Left renal cortex interstitium (tissue), 4 donors: ENCODE measurements at places on chromosomes 3 and 15. TPM values are rescaled to one million over a fixed set of nuclear protein-coding genes. Genes with fewer than 3 reads are reported as not detected.

- no peak for DNase-seq
These were observed 106.4 kb upstream of the TLE3 start for GRCh38 chr15:70203981-70204560.

DNA sequence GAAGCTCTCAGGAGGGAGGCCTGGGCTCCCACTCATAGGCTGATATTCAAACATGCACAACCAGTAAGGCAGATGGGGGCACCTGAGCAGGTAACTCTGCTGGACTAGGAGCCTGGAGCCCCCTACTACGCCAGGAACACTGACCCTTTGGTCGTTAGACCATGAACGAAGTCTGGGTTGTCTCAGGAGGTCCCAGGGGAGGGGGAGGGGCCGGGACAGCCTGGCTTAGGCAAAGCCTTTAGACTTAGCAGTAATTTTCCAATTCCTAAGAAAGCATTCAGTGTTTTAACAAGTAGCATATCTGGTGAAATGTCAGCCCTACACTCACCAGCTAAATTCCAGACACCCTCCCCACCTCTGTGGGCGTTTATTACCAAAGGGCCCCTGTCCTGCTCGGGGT lies 67.4 kb upstream of the ST8SIA2 start:
- DNase-seq, result no peak

- no peak for DNase-seq
These were observed 31.0 kb downstream of the ALDH1L1 start for GRCh38 chr3:126149256-126149902.

DNA sequence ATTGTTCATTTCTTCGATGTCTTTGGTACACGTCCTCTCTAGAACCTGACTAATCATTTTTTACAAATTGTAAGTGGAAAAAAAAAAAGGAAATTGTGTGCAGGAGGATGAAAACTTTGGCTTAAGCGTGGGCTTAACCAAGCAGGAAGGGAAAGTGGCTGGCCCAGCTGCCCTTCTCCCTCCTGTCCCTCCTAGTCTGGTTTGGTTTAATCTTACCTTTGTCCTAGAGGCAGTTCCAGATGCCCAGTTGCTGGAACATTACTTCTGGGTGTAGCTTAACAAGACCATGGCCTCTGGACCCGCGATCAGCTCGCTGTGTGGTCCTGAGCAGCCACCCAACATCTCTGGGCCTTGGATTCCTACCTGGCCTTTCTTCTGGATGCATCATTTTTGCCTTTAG lies 15.4 kb downstream of the PAQR5 start:
- no peak for DNase-seq

DNA sequence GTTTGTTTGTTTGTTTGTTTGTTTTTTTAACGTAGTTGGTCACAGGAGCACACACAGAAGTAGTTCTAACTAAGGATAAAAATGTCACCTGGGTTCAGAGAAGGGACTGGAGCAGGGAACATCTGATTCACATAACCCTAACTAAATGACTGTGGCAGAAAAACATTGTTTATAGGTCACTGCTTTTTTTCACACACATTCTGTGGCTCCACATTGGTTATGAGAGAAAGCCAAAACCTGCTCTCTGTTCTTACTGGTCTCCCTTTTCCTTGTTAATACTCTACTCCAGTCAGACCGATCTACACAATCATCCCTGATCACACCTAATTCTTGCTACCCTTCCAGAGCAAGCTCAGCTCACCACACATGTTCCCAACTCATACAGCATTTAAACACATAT lies 190.4 kb upstream of the ICE2 start:
- DNase-seq, result no peak

- DNase-seq, result no peak
These were observed 1.1 kb downstream of the FAH start for GRCh38 chr15:80153900-80154299.

DNA sequence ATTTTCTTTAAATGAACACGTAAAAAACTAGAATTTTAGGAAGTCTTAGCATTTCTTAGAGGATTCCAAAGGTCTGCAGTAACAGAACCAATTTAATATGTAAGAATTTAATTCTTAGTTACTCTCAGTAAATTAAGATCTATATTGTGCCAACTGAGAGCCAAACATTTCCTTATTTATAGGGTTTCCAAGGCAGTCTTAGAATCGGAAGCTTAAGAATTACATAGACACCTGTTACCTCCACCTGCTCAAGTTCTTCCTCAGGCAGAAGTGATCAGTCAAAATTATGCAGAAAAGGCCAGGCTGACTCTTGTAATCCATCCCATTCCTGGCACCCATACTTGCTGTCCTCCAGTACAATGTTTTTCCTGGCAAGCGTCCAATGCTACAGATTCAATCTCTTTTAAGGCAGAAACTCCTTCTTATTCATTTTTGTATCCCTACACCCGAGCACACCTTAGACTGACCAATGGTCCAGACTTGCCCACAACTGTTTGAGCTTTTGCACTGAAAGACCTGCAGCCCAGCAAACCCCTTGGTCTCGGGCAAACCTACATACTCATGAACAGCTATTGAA lies 64.3 kb downstream of the NCEH1 start:
- no peak for DNase-seq

- DNase-seq, result peak; percentile 65
These were observed at the start of gene ABHD6 for GRCh38 chr3:58237238-58237940. ABHD6 (plus strand) TSS chr3:58237792; CDS start chr3:58256587, 18,795 bp downstream.

Gene MST1R
- polyA plus RNA-seq, result 1.4 TPM

Gene ZMYND10
- 5.1 TPM for polyA plus RNA-seq

Gene GOLGA8S
- polyA plus RNA-seq, result 0.41 TPM

Gene GHRL
- 2.7 TPM for polyA plus RNA-seq

Gene SNTN
- polyA plus RNA-seq, result not detected

Gene GOLGA8H
- 1.9 TPM for polyA plus RNA-seq

Gene CP
- polyA plus RNA-seq, result 0.51 TPM
